Upper lobe of right lung (tissue), 1 donor: ENCODE measurements at places on chromosomes 5 and 9. TPM values are rescaled to one million over a fixed set of nuclear protein-coding genes. Genes with fewer than 3 reads are reported as not detected.

DNA sequence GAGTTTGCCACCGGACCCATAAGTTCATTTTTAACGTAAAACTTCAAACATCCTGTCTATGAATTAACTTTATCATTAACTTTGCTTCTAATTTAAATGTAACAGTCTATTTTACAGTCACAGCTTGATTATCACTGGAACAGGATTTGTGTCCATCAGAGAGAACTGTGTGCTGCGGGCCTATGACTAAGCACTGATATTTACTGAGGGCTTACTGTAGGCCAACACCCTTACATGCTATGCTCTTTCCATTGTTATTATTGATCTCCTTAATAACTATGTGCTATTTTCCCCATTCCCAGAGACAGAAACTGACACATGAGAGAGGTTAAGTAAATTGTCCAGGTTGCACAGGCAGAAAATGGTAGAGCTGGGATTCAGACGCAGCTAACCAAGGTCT is 24.0 kb upstream of the GPR151 start:
- H3K27me3 ChIP-seq = no peaks in the 10 kb centered on the region
- no peak overlapping the region for H3K4me3 ChIP-seq
- no peaks in the 10 kb centered on the region for H3K4me1 ChIP-seq
- no peak for DNase-seq
- H3K36me3 ChIP-seq = no peaks in the 10 kb centered on the region
- no peak overlapping the region for H3K27ac ChIP-seq

- H3K36me3 ChIP-seq = no peaks in the 10 kb centered on the region
- H3K27me3 ChIP-seq = peaks cover 2% of the 10 kb centered on the region
- H3K4me1 ChIP-seq = peaks cover 6% of the 10 kb centered on the region
- H3K27ac ChIP-seq = no peak overlapping the region
- no peak for DNase-seq
Observed at GRCh38 chr9:109313351-109313750, 7.5 kb downstream of the EPB41L4B start.

GRCh38 chr5:175778951-175779503 is 92.4 kb upstream of the CPLX2 start:
- H3K36me3 ChIP-seq = no peaks in the 10 kb centered on the region
- H3K27me3 ChIP-seq = peaks cover 15% of the 10 kb centered on the region
- no peak overlapping the region for H3K27ac ChIP-seq
- no peaks in the 10 kb centered on the region for H3K4me1 ChIP-seq

DNA sequence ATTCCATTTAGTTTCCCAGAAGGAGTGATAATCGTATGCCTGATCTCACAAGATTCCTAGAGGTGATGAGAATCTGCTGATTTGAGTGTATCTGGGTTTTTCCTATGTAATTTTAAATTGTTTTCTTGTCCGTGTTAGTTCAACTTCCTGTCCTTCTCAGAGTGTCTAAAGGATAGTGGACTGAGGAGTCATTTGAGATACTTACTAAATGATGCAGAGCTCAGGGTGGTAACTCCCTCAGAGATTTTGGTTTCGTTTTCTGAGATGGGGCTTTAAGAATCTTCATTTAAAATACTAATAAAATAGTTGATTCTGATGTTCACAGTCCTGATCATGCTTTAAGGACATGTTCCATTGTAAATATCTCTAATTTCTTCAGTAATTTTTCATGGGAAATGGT is 30.3 kb downstream of the MELK start:
- no peak overlapping the region for H3K27ac ChIP-seq
- no peaks in the 10 kb centered on the region for H3K4me1 ChIP-seq
- DNase-seq = no peak
- no peak overlapping the region for H3K4me3 ChIP-seq
- H3K27me3 ChIP-seq = no peaks in the 10 kb centered on the region
- no peaks in the 10 kb centered on the region for H3K36me3 ChIP-seq

- H3K27ac ChIP-seq = no peak overlapping the region
- H3K4me3 ChIP-seq = no peak overlapping the region
Observed at GRCh38 chr5:45336464-45336863, 359.7 kb downstream of the HCN1 start.

DNA sequence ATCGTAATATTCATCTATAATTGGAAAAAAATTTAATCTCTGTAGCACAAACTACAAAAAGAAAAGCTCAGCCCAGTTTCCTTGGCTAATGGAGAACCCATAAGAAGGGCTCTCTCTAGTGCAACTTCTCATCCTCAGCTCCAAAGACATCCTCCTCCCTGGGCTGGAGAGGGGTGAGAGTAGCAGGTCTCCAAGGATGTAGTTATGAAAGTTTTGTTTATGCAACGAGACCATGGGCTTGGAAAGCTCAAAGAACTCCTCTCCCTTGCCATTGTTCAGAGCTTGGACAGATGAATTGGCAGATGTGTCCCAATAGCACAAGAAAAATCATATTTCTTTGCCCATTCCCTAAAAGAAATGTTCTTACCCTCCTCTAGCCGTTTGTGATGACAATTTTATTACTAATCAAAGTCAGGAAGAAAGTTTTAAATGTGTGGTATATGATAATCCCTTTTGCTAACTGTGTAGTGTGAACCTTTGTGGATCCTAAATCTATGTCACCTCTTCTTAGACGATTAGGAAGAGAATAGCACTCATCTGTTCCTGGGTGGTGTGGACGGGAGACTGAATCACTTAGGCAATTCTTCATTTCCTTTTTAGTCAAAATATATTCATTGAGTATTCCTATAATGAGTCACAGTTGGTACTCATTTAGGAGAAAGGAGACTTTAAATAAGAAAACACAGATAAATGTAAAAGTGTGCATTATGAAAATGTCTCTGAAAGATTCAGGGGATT is 52.2 kb downstream of the GARNL3 start:
- no peak overlapping the region for H3K27ac ChIP-seq
- no peaks in the 10 kb centered on the region for H3K27me3 ChIP-seq
- H3K36me3 ChIP-seq = no peaks in the 10 kb centered on the region
- peaks cover 3% of the 10 kb centered on the region for H3K4me1 ChIP-seq

DNA sequence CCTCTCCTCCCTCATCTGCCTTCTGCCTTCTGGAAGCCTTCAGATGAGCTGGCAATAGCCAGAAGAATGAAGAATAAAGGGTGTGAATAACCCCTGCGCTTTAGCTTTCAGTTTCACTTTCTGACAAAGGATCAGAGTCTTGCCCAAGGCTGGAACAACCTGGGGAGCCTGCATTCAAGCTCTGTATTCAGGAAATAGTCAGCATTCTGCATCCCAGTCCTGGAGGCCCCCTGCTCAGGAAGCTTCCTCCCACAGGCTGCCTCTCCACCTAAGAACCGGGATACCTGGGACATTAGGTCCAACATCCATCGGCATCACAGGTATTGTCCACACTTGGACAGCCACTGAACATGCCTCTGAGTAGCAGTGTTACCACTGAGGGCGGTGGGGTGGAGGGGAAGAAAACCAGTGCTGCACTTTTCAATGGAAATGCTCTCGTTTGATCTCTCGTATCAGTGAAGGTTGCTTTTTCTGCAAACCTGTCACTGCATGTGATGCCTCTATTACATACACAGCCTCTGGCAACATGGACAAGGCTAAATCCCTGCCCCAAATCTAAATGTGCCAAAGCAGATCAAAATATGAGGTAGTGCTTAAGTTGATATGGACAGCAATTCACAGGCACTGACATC is 39.8 kb upstream of the ACO1 start:
- H3K27ac ChIP-seq = no peak overlapping the region
- DNase-seq = no peak
- H3K36me3 ChIP-seq = no peaks in the 10 kb centered on the region

ADAMTS19 gene
- not detected for total RNA-seq

GRCh38 chr5:81165493-81166119 is 67.5 kb upstream of the CKMT2 start:
- no peak overlapping the region for H3K4me3 ChIP-seq
- no peaks in the 10 kb centered on the region for H3K4me1 ChIP-seq
- no peak overlapping the region for H3K27ac ChIP-seq
- H3K36me3 ChIP-seq = no peaks in the 10 kb centered on the region

IL13 gene
- not detected for total RNA-seq

FGFR4 gene
- total RNA-seq = 109 TPM

DNA sequence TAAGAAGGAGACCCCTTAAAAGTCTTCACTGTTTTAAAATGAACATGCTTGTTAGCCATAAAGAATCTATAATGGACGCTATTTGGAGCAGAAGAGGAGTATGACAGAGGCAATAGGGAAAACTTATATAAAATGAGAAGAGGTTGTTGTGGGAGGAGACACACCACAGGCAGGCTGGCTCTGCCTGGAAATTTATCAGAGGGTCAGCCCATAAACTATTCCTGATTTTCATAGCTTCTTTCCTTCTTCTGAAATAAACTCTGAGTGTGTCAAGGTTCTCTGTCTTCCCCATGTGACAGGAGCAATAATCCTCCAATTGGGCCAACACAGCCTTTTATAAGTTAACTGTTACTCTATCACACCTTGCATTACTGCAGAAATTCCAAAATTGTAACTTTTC is 19.6 kb upstream of the RUSC2 start:
- H3K27ac ChIP-seq = no peak overlapping the region
- no peak for DNase-seq
- H3K4me3 ChIP-seq = no peak overlapping the region
- no peaks in the 10 kb centered on the region for H3K4me1 ChIP-seq
- H3K36me3 ChIP-seq = no peaks in the 10 kb centered on the region
- H3K27me3 ChIP-seq = no peaks in the 10 kb centered on the region

- no peaks in the 10 kb centered on the region for H3K27me3 ChIP-seq
- no peak for DNase-seq
- no peaks in the 10 kb centered on the region for H3K36me3 ChIP-seq
- no peaks in the 10 kb centered on the region for H3K4me1 ChIP-seq
- H3K27ac ChIP-seq = no peak overlapping the region
Observed at GRCh38 chr5:139974661-139975060, 68.4 kb downstream of the NRG2 start.

GRCh38 chr9:130167927-130168326 is 4.3 kb upstream of the NCS1 start:
- H3K36me3 ChIP-seq = no peaks in the 10 kb centered on the region
- H3K4me1 ChIP-seq = peaks cover under 1% of the 10 kb centered on the region
- no peak overlapping the region for H3K27ac ChIP-seq
- DNase-seq = no peak
- no peaks in the 10 kb centered on the region for H3K27me3 ChIP-seq
- no peak overlapping the region for H3K4me3 ChIP-seq

DNA sequence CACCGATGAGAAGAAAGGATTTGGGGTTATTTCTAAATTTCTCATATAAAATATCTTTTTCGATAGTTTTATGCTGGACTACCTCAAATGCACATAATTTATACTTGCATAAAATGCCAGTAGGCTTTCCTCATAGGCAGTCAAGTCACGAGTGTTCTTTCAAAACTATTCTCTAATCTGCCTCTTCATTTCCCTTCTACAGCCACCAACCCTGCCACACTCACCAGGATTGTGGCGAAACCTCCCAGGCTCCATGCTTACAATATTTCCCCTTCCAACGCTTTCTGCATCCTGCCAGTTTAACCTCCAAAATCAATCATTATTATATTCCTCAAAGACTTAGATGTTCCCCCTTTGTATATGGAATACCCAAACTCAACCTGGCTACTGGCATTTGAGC is 65.4 kb downstream of the FRMD3 start:
- no peak for DNase-seq
- H3K4me1 ChIP-seq = peaks cover 9% of the 10 kb centered on the region
- H3K4me3 ChIP-seq = no peak overlapping the region
- H3K27ac ChIP-seq = peak overlapping the region; percentile 36

DNA sequence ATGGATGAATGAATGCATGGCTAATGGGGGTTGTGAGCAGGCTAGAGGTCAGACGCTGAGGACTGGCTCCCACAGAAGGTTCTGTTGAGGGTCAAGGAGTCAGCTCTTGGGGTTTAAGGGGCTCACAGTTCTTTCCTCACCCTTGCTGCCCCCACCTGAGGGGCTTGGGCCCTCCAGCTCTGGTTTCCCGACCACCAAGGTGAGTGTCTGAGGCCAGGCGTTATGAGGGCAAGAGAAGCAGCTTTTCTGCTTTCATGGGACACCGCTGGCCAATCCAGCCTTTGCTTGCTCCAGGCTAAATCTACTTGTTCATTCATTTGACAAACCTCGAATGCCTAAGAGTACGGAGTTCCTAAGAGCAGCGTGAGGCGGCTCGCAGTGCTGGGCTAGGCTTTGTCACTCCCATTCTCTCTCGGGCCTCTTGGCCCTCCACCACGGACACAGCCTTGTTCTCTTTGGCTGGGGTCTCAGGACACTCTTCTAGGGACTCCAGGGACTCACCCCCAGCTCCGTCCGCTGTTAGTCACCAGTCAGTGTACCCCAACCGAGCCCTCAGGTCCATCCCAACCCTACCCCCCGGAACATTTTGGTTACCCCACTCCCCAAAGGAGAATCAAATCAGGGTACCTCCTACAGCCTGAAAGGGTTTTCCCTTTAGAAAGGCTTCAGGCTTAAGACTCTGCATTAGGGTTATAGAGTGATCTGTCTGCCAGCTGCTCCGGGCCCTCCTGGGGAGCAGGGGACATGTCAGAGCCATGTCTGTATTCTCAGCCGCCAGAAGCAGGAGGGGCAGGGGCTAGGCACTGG is 210.1 kb upstream of the MVB12B start:
- H3K27ac ChIP-seq = no peak overlapping the region
- no peak overlapping the region for H3K4me3 ChIP-seq
- no peaks in the 10 kb centered on the region for H3K36me3 ChIP-seq
- DNase-seq = peak; percentile 32
- peaks cover 17% of the 10 kb centered on the region for H3K27me3 ChIP-seq
- no peaks in the 10 kb centered on the region for H3K4me1 ChIP-seq

DNA sequence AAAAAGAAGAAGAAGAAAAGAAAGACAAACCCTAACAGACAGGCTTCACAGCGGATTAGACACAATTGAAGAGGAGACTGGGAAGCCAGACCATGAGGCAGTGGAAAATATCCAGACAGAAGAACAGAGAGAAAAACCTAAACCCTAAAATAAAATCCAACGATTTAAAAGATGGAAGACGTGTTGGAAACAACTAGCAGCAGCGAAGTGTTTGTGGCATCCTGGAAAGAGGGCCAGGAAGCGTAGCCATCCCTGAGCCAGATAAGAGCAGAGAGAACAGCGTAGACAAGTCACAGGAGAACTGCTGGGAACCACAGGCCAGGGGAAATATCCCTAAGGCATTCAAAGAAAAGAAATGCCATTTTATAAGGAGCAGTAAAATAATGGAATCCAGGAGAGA is 39.7 kb upstream of the NKD2 start:
- H3K27ac ChIP-seq = peak overlapping the region; percentile 42
- H3K4me3 ChIP-seq = no peak overlapping the region
- H3K4me1 ChIP-seq = no peaks in the 10 kb centered on the region
- H3K36me3 ChIP-seq = no peaks in the 10 kb centered on the region
- H3K27me3 ChIP-seq = peaks cover 31% of the 10 kb centered on the region

MCC gene
- 18.6 TPM for total RNA-seq

- DNase-seq = no peak
- H3K4me3 ChIP-seq = no peak overlapping the region
Observed at GRCh38 chr5:112581811-112582320, 155.8 kb upstream of the APC start.

BARHL1 gene
- not detected for total RNA-seq
